ENCODE measurements at places on chromosomes 12 and 14.

GRCh38 chr14:75383721-75384120, 44.1 kb upstream of the JDP2 start:
- no peak for DNase-seq

DNA sequence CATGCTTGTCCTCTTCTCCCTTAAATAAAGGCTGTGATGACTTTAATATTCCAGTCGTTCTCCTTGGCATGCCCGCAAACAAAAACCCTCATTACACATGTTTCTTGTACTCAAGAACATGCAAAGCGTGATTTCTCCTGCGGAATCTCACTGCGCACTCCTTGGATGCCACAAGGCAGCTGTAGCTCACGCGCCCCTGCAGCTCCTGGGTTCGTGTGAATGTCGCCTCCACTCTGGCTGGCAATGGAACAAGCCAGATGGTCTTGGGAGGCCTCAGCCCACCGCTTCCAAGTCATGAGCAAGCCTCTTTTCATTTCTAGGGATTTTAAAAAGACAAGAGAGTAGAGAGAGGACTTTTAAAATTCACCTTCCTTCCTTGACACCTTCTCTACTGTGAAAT, 403.8 kb downstream of the PCNX1 start:
- no peak for DNase-seq

DNA sequence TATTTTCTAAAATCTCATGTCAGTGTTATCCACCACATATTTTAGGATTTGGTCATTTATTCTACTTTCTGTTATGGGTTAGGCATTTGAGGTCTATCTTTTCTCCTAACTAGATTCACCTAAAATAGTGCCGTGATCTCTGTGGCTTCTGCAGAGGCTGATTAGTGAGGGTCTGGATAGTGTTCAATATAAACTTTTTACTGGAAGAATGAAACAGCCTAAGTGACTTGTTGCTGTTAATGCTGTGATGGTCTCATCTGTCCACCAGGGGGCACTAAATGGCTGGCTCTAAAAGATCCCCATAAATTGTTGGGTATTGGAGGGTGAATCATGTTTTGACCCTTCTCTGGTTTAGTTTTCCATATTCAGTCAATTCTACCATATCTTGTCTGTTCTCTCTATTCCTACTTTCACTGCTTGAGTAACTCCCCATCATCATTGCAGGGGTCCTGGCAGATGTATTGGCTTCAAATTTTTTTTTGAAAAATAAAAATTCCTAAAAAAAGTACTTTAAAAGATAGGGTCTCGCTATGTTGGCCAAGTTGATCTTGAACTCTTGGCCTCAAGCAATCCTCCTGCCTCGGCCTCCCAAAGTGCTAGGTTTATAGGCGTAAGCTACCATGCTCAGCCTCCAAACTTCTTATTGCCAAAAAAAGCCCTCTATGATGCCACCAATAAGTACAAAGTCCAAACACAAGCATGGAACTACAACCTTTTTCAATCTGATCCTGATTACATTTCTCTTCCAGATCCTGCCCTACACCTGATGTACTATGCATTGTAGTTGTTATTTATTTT, 6.9 kb downstream of the PABPN1 start:
- peak; percentile 25 for DNase-seq

GRCh38 chr12:88399811-88400210, 180.5 kb downstream of the KITLG start:
- no peak for DNase-seq

GRCh38 chr14:78448164-78449094, 278.3 kb downstream of the NRXN3 start:
- no peak for DNase-seq

DNA sequence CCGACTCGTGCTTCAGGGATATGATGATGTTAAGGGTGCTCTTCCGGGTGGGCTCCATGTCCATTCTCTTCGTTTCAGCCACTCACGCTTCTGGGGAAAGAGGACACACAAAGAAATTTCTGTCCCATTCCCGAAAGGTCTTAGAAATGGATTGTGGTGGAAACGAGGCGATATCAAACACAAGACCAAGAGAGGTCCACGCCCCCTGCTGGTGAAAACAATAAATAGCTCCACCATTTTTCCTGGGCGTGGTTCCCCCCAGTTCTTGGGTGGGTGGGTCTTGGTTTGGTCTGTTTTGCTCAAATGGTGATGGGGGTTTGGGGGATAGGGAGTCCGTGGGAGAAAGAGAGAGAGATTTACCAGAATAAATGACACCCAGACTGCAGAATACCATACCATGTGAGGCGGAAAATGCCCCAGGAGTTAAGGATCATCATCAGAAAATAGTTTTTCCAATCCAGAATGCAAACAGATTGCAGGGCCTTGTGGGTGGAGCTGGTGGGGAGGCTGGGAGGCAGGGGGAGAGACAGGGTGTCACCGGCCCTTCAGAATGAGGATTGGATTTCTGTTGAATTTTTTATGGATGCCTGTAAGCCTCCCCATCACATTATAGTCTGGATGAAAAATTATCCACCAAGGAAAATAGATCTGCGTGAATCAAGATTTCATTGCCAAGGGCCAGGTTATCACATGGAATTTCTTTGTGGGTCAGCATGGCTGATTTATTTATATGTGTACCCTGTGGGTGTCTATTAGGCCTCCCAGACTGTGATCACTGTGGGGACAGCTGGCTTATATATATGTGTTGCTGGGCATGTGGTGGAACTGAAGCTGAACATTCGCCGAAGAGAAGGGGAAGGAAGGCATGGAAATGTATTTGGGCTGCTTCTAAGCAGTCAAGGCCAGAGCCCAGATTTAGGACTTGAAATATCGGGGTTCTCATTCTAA, 55.8 kb downstream of the SRRM4 start:
- DNase-seq = no peak

DNA sequence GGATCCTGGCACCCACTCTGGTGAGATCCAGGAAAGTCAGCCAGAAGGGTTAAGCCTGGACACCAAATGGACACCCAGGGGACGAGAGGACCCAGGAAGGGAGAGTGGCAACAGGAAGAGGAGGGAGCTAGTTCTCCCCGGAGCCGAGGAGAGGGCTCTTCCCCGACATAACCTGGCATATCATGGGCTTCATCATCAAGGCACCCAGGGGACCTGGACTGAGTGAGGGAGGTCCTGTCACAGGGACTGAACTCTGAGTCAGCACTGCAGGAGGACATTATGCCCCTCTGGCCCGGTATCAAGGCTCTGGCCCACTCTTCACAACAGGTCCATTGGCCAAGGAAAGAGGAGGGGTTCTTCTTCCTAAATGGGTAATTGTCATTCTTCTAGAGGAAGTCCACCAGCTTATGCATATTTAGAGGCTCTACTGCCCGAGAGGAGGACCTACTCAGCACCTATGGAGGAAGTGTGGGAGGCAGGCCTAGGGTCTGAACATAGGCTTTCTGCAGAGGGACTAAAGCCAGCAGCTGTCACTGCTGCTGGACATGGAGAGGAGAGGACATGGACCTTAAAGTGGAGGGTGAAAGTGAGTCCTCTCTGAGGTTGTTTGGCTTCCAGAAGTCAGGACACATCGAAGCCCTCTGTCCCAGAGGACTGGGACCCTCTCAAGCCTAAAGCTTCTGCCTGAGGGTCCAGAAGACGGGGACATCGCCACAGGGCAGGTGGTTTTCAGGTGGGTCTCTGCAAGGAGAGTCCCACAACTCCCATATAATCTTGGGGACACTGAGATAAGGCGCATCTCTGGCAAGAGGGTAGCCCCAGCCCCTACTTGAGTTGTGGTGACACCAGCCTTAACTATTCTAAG, 18.6 kb downstream of the ISCA2 start:
- no peak for DNase-seq

DNA sequence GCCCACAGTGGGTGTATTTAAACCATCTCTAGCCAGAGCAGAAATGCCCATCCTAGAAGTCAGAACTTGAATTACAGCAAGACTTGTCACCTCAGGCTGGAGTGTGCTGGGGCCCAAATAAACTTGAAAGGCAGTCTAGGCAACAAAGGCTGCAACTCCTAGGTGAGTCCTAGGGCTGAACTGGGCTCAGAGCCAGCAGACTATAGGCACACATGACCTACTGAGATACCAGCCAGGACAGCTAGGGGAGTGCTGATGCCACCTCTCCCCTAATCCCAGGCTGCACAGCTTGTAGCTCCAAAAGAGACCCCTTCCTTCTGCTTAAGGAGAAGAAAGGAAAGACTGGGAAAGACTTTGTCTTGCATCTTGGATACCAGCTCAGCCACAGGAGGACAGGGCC, 106.0 kb downstream of the TXNDC16 start:
- no peak for DNase-seq

DNA sequence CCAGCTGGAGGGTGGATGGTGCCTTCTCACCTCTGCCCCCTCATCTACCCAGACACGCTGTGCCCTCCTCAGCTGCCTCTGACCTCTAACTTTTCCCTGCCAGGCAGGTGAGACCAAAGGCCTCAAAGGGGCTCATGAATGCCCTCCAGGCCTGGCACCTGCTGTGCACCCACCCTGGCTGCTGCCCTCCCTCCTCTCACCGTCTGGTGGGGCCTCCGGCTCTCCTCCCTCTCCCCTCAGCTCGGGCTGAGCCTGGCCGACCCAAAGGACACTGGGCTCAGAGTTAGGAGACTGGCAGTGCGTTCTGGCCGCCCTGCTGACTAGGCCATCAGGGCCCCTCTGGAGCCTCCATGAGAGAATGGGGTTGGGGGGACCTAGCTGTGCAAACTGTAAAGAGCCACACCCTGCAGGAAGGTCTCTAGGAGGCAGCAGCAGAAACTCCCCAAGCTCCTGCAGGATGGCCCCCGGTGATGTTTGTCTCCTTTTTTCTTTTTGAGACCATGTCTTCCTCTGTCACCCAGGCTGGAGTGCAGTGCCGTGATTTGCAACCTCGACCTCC, 40.3 kb upstream of the PPP1R13B start:
- DNase-seq = no peak

- DNase-seq = no peak
These were observed 53.4 kb upstream of the KRR1 start for GRCh38 chr12:75564852-75565251.

DNA sequence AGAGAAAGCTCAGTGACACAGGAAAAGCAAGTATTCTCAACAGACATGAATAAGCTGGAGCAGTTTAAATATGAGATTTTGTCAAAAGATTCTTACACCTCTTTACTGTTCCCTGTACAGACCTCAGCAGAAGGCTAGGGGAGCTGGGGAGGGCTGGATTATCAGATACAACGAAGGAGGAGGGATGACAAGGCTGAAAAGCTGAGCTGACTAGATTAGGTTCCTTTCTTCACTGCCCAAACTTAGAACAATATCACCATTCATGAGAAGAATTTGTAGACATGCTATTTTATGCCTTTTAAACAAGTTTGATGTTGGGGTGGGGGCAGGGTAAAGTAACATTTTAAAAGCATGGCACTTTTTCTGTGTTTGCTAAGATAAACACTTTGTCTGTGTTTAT, 611.1 kb downstream of the AACS start:
- DNase-seq = no peak

DNA sequence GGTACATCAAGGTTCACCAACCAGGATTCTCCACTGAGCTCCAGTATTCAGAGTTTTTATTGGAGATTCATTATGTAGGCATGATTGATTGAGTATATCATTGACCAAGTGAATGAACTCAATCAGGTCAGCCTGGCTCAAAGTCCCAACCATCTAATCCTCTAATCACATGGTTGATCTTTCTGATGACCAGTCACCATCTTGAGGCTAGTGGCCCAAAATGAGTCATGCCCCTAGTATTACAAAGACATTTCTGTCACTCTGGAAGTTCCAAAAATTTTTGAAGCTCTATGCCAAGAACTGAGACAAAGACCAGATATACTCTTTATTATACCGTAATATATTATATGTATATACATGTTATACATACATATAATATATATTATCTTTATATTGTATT, 75.9 kb upstream of the ATF7IP start:
- DNase-seq = no peak

DNA sequence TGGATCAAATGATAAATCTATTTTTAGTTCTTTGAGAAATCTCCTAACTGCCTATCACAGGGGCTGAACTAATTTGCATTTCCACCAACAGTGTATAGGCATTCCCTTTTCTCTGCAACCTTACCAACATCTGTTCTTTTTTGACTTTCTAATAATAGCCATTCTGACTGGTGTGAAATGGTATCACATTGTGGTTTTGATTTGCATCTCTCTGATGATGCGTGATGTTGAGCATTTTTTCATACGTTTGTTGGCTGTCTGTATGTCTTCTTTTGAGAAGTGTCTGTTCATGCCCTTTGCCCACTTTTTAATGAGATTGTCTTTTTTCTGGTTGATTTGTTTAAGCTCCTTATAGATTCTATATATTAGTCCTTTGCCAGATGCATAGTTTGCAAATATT, 67.1 kb downstream of the IFNG-AS1 start:
- no peak for DNase-seq

DNA sequence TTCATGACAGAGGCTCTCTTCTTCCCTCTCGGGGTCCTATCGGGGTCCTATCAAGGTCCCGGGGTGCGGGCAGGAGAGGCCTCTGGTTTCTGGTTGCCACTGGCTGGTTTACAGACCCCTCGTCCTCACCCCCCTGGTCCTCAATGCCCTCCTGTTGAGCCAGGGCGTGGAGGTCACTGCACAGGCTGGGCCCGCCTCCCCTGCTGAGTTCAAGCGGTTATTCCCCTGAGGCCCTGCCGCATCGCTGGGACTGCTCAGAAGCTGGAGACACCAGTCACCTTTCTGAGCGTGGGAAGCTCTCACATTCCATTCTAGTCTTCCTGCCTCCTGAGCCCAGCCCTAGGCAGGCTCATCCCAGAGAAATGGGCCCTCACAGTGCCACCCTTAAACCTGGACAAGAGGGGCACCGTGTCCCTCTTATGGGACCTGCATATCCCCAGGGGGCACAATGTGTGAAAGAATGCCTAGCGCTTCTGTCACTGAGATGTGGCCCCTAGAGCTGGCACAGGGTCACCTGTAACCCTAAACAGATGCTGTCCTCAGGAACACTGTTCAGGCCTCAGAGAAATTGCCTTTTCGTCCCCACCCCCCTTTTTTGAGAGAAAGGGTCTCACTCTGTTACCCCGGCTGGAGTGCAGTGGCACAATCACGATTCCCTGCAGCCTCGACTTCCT, 177.7 kb upstream of the RGS6 start:
- no peak for DNase-seq

GRCh38 chr12:53036802-53037201, 13.1 kb upstream of the TNS2 start:
- no peak for DNase-seq

DNA sequence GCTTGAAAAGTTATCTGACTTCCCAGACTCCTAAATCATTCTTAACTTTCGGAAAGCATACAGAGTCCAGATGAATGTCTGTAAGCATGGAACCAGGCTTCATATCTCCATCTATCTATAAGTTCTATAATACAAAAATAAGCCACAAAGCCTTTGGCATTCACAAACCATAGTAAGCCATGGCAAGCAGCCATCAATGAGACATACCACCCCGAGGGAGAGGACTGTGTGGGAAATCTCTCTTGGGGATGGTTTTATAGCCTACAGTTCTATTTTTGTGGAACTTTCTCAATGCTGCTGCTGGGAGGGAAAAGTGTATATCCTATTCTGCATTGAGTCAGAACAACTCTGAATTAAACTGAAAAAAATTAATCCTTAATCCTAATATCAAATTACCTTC, 20.4 kb downstream of the EGLN3 start:
- no peak for DNase-seq

DNA sequence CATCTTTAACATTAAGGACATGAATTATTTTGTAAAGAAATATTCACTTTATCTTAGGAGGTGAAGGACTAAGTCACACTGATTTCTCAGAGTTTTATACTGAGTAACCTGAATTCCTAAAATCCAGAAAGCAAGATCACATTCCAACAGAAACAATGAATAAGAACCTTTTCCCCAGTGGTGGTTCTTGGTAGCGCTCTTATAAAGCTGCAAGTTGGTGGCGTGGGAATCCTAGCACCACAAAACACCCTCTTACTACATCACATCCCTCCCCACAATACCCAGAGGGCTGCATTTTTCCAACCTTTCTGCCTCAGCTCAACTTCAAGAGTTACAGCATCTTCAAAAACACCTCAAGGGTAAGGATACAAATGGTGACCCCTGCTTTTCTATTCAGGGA, 44.0 kb upstream of the SMUG1 start:
- DNase-seq = no peak
